ENCODE measurements at places on chromosomes 13 and 19.

GRCh38 chr13:46359714-46360113 is 27.3 kb downstream of the RUBCNL start:
- DNase-seq, result peak; percentile 75

DNA sequence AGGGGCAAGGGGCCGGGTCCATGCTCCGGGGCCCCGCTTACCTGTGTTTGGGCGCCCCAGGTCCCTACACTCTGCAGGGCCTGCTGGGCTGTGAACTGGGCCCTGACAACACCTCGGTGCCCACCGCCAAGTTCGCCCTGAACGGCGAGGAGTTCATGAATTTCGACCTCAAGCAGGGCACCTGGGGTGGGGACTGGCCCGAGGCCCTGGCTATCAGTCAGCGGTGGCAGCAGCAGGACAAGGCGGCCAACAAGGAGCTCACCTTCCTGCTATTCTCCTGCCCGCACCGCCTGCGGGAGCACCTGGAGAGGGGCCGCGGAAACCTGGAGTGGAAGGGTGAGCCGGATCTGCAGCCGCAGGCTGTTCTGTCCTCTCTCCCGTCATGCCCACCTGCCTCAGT is 1.7 kb downstream of the FCGRT start:
- no peak for DNase-seq

DNA sequence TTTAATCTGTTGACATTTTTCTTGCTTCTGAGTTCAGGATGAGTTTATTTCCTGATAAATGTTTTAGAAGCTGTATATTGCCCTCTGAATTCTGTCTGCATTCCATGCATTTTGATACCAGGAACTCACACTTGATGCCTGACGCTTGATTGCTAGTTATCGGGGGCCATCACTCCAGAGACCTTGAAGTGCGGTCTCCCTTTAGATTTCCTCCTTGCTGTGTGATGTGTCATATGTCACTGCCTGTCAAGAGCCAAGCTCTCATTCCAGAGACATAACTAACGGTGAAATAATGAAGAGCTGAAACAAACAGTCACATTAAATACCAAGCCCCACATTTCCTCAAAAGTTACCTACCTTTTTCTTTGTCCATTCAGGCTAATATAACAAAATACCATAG is 155.5 kb downstream of the TNFSF13B start:
- DNase-seq, result no peak

DNA sequence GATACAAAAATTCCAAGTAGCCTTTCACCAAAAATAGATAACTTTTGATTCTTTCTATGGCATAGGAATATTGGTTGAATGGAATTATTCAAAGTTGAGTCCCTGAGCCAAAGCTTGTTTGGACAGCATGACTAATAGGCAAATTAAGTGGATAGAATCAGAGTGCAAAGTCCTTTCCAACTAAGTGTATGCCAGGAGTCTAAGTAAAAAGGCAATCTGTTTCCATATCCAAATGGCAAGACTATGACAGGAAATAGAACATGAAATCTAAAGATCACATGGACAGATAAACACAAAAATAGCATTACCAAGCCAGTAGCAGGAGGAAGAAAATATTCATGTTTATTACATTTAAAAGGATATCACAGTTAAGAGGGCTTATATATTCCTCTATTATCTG is 804.6 kb downstream of the SLITRK6 start:
- no peak for DNase-seq

GRCh38 chr19:1434577-1435060 is 3.6 kb upstream of the RPS15 start:
- DNase-seq, result no peak

DNA sequence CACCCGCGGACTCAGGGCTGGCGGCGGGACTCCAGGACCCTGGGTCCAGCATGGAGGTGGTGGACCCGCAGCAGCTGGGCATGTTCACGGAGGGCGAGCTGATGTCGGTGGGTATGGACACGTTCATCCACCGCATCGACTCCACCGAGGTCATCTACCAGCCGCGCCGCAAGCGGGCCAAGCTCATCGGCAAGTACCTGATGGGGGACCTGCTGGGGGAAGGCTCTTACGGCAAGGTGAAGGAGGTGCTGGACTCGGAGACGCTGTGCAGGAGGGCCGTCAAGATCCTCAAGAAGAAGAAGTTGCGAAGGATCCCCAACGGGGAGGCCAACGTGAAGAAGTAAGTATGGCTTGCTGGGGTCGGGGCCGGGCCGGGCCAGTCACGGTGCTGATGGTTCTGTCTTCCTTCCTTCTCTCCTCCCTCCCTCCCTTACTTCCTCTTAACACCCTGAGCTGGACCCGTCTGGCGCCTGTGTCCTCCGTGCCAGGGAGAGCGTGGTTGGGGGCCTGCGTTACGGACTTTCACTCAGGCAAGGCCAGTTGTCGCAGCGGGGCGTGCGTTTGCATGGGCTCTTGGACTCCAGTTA is 1.4 kb downstream of the STK11 start:
- no peak for DNase-seq

GRCh38 chr19:29851769-29852521 is 40.2 kb downstream of the CCNE1 start:
- no peak for DNase-seq

DNA sequence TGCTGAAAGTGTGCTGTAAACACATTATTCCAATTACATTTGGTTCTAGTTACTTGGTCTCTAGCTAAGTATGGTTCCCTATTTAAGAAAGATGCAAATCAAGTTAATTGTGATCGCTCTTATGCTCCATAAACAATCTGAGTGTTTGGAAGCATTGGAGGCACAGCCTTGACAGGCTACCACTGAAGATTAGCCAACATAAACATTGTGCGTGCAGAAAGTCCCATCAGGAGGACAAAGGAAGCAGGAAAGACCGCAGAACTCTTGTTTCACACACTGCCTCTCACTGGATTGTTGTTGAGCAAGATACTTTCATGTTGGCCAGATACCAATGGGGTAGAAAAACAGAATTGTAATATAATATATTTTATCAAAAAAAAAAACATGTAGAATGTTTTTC is 814.4 kb downstream of the EFNB2 start:
- DNase-seq, result peak; percentile 48

DNA sequence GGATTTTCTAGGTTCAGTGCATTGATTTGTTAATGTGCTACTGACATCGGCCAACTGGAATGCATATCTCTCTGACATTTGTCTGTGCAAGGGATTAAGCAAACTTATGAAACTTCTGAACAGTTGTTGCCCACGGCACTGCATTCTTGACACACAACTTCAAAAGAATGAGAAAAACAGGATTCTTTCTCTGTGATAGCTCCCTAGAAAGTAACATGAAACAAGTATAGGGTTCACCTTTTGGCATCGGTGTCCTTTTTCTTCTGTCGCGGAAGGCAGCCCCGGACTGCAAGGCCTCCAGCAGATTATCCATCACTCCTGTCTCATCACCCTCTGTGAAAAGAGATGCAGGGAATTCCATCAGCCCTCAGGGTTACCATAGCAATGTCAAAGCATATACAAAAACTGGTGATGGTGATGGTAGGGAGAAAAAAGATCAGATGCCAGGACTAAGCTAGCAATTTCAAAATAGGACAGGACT is 389.2 kb downstream of the DIAPH3 start:
- DNase-seq, result peak; percentile 43

GRCh38 chr13:31174018-31174417 is 12.3 kb upstream of the HSPH1 start:
- no peak for DNase-seq

GRCh38 chr19:49861541-49862378 is 5.6 kb downstream of the PNKP start:
- DNase-seq, result no peak
